Dermis microvascular lymphatic vessel endothelial cell (primary cell): ENCODE measurements at places on chromosomes 6 and 20. TPM values are rescaled to one million over a fixed set of nuclear protein-coding genes. Genes with fewer than 3 reads are reported as not detected.

DNA sequence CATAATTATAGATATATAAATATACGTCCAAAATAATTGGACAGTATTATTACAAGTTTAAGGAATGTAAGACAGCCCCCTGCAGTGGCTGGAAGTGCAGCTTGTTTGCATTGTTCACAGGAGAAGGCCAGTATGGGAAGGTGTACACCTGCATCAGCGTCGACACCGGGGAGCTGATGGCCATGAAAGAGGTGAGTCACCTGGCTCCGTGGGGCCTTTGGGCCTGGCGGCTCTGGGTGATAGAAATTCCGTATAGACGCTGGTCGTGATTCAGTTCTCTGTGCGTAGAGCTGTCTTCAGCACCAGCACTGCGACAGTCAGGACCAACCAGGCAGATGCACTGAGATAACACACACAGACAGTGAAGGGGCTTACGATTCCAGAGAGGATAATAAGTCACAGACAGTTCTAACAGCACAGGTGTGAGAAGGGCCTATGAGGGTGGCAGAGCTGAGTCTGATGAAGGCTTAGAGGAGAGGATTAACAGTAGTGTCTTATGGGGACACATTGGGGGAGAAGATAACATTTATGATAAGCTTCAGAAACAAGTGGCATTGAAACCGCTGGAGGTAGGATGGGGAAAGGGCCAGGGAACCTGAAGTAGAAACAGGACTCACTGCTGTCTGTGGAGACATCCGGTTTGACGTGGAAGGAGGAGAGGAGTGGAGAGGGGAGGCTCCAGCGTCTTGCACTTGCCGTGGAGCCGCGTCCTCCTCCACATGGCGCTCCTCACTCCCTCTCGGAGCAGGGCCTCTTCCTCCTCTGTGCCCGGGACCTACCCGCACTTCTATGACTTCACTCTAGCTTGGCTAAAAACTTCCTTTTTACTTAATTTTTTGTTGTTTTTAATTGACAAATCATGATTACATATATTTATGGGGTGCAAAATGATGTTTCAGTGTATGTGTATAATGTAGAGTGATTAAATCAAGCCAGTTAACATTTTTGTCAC is 116.5 kb downstream of the MAP3K4 start:
- no peak for DNase-seq

CLIC5 gene
- under 0.01 TPM in 2 replicates for total RNA-seq

- no peak for DNase-seq
Observed at GRCh38 chr6:154909821-154910220, 85.3 kb upstream of the TIAM2 start.

GRCh38 chr6:137919837-137920730 is 53.0 kb downstream of the TNFAIP3 start:
- DNase-seq, result no peak

ZNF335 gene
- total RNA-seq, result 6.0 and 9.0 TPM in 2 replicates

MANEA gene
- 6.5 and 6.6 TPM in 2 replicates for total RNA-seq

DNA sequence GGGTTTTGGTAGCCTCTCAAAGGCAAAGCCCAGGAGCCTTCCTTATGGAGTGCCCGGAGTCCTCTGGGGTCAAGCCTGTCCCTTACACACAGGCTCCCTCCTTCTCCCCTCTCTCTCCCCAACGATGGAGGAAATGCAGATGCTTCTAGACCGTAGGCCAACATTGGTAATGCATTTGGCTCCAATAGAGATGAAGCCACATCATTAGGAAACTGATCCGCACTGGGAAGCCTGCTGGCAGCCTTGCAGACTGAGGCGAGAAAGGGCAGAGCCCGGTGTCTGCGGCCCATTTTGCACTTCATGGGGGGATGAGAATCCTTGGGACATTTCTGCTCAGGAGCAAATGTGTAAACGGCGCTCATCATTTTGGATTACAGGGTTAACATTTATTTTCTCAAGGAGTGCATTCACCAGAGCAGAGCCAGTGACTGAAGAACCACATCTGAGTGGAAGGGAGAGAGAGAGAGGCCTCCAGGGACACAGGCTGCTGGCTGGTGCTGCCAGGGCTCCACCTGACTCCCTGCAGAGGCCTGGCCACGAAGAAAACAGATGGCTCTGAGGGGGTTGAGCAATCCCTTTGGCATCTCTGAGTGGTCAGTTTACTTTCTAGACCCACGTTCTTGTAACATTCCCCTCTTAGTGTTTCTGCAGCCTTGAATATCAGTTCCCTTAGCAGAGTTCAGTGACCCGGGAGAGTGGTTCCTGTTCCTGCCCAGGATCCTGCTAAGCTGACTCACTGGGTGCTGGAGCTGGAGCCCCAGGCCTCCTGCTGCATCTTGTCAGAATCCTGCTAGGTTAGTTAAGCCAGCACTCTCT is 4.4 kb upstream of the CST3 start:
- no peak for DNase-seq

GRCh38 chr6:84119277-84119676 is 85.7 kb downstream of the MRAP2 start:
- DNase-seq, result no peak

DNA sequence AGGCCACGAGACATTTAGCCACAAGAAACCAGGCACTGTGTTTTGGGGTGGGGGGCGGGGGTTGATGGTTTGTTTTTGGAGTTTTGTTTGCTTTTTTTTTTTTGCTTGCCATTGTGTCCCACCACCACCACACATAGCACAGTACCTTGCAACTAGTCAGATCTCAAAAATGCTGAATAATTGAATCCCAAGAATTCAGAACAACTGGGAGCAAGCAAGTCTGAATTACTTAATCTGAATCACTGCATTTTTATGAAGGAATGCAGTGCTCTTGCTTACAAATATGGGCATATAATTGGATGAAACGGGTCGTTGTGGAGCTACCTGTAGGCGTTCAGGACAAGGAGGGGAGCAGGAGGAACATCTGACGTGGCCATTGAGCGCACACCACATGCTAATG is 151.5 kb upstream of the CDYL start:
- no peak for DNase-seq

DNA sequence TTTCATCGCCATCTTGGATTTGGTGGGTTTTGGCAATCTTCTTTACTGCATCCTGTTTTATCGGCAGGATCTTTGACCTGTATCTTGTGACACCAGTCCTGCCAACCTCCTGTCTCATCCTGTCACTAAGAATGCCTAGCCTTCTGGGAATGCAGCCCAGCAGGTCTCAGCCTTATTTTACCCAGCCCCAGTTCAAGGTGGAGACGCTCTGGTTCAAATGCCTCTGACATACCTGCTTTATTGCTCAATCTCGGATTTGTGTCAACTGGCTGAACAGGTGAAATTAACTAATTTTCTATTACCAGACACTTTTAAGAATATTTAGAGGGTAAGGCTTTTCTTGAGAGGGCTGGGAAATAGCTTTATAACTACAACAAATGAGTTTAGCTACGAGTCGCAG is 102.5 kb downstream of the SASH1 start:
- DNase-seq, result no peak

GRCh38 chr6:3429211-3429610 is 27.6 kb downstream of the SLC22A23 start:
- no peak for DNase-seq

GRCh38 chr20:52422574-52423336 is 231.2 kb upstream of the ZFP64 start:
- no peak for DNase-seq

E2F1 gene
- 6.3 and 7.6 TPM in 2 replicates for total RNA-seq

GRCh38 chr6:153150752-153151440 is 19.8 kb upstream of the RGS17 start:
- no peak for DNase-seq

NR2E1 gene
- not detected in 2 replicates for total RNA-seq

GRCh38 chr6:129672341-129672682 is 37.7 kb downstream of the ARHGAP18 start:
- no peak for DNase-seq

- DNase-seq, result no peak
Observed at GRCh38 chr6:110654096-110654820, 161.0 kb downstream of the CDK19 start.

DNA sequence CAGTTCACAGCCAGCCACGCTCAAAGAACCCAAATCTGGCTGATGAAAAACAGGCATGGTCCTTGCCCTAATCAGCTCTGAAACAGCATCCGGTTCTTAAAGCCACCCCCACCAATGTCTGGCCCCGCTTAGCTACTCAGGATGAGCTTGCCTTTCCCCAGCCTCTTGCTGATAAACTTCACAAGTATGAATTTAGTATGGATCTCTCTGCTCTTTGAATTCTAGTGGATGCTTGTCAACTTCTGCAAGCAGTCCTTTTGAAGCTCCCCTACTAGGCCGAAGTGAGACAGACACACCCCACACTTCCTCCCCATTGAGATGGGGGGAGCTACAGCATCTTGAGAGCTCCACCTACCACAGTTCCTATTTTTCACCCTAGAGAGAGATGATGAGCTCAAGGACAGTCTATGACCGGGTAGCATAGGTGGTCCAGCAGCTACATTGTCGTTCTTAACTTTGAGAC is 36.7 kb downstream of the EBF4 start:
- DNase-seq, result no peak

DNA sequence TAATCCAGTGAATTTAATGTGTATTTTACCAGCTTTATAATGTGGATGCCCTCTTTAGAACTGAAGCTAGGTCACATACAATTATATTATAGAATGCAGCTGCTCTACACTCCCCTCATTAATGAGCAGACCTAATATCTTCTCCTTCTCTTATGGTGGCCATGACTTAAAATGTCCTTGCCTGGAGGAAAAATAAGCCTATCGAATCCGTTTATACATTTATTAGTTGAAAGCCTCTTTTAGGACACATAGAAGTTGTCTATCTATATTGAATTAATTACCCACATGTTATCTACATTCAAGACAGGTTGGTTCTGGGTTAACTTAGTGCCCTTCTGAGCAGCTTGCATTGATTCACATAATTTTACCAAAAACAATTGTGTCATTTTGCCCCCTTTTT is 1716.8 kb downstream of the HACE1 start:
- DNase-seq, result no peak

CRIP3 gene
- total RNA-seq, result not detected in 2 replicates

DNA sequence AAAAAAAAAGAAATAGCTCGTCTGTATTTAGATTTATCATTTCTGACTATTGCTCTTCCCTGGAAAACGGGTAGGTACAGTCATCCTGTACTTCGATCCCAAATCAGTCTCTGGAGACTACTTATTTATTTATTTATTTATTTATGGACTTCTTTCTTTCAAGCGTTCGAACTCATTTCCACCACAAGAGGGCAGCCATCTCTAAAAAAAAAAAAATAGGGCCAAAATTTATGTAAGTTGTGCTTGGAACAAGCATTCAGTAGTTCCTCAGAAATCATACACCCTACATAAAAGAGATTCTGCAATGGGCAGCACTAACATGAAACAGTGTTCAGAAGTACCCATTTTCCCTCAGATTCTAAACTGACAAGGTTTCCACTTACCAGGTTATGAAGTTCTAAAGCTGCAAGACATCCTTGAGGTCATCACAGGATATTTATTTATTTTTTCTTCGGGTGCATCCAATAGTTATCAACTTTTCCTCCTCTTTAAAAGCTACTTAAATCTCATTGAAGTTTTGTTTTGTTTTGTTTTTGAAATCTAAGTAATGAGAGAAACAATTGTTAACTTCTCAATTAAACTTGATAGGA is 1.9 kb upstream of the BMP2 start:
- DNase-seq, result no peak

MATN4 gene
- total RNA-seq, result under 0.01 TPM in 2 replicates

DNA sequence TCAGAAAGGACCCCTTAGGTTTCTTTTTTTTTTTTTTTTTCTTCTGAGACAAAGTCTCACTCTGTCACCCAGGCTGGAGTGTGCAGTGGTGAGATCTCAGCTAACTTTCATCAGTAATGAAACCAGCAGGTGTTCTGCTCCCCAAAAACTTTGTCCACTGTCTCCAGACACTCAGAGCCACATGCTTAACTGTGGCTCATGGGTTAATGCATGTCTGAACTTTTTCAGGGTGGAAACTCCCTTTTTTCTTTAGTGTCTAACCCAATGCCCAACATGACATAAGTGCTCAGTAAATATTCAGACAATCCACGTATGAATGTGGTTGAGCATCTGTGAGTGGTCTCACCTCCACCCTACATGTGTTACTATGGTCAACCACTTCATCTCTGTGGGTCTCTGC is 45.4 kb downstream of the MYB start:
- DNase-seq, result no peak

- DNase-seq, result no peak
Observed at GRCh38 chr6:110939429-110940200, 18.9 kb upstream of the GTF3C6 start.

GRCh38 chr20:62550087-62550632 is 74.4 kb upstream of the GATA5 start:
- DNase-seq, result no peak

GSTA4 gene
- total RNA-seq, result 14.7 and 15.7 TPM in 2 replicates

DNA sequence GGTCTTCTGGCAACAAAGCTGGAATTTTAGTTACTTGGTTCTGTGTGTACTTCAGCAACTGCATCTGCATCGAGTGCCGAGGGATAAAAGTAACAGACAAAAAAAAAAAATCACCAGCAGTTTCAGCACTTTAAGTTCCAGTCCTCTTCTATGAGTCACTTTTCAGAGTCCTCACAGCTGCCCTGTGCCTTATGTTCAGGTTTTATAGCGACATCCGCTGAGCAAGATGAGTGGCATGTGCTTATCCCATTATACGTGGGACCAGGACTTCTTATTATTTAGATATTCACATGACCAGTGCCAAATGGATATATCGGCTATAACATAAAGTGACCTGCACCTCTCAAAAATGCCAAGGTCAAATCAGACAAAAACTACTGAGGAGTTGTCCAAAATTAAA is 242.9 kb downstream of the FOXA2 start:
- peak; percentile 3 for DNase-seq

FILIP1 gene
- 1.7 and 3.8 TPM in 2 replicates for total RNA-seq

VGLL2 gene
- not detected in 2 replicates for total RNA-seq

- no peak for DNase-seq
Observed at GRCh38 chr6:127761084-127761483, 139.8 kb downstream of the THEMIS start.

OTOR gene
- total RNA-seq, result not detected in 2 replicates

SEL1L2 gene
- not detected in 2 replicates for total RNA-seq

GRCh38 chr6:142413111-142413510 is 111.3 kb downstream of the ADGRG6 start:
- peak; percentile 25 for DNase-seq

GRCh38 chr6:92201618-92202017 is 1217.7 kb downstream of the EPHA7 start:
- DNase-seq, result no peak

GRCh38 chr6:3797231-3798054 is 45.9 kb upstream of the PXDC1 start:
- peak; percentile 73 for DNase-seq

DNA sequence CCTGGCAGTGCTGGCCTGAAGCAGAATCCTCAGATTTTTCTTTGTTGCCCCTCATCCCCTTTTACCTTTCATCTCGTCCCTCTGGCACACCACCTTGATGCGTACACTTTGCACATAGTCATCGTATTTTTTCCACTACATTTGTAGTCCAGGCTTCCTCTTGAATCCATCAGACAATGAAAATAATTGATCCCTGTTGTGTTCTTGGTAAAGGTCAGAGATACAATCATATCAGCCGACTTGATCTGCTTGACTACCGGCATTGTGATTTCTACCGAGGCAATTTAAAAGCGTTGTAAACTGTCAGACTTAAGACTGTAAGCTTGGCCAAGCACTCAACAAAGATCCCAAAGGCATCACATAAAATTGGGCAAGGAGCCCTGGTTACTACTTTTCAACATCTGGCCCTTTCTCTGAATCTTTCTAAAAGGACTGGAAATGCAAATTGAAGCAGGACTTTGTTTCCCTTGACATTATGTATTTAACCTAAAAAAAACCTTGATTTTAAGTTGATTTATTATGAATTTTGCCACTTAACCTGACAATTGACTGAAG is 512.6 kb downstream of the LMBRD1 start:
- DNase-seq, result no peak

TPD52L1 gene
- 0.90 and 7.7 TPM in 2 replicates for total RNA-seq

XKR7 gene
- not detected in 2 replicates for total RNA-seq

GRCh38 chr6:51841626-51842025 is 245.8 kb downstream of the PKHD1 start:
- DNase-seq, result no peak

FRK gene
- under 0.01 and 0.13 TPM in 2 replicates for total RNA-seq
